Fibroblast of the aortic adventitia (primary cell): ENCODE measurements at places on chromosomes 2 and 18.

- DNase-seq = no peak
These were observed 114.9 kb downstream of the ICOS start for GRCh38 chr2:204051476-204051875.

DNA sequence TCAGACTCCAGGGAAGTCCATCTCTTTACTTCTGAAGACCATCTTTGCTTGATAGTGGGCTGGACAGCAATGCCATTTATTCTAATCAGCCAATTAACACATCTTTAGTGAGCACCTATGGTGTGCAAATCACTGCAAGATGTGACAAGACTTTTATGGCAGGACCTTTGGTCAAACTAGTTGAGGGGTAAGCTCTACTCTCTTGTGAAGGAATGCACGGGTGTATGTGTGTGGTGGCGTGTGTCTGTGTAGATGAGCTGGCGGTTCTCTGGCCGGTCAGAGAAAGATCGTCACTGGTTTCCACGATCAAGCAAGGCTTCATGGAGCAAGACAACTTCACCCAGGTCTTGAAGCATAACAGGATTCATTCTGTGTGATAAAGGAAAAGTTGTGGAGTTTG, 281.1 kb upstream of the EPAS1 start:
- no peak for DNase-seq

- DNase-seq = no peak
These were observed 372.2 kb downstream of the DSEL start for GRCh38 chr18:67144329-67144728.

DNA sequence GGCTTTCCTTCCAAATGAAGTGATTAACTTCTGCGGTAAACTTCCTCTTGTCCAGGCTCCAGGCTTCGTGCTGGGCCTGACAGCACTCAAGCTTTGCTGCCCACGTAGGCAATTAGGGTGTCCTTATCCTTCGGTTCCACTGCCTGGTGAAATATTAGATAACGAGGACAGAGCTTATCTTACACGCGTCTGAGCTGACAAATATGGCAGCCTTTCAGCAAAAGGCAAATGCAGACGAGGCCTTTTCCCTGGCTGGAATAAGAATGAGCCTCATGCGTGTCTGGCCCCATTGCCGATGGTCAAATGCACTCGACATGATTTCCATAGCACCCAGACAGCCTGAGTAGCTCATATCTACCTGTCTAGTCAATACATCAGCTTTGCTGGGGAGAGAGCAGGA, 141.5 kb downstream of the FAM210A start:
- DNase-seq = no peak

- no peak for DNase-seq
These were observed 18.7 kb upstream of the FABP1 start for GRCh38 chr2:88146590-88146989.

GRCh38 chr2:64105670-64106461, 38.4 kb downstream of the PELI1 start:
- DNase-seq = no peak

DNA sequence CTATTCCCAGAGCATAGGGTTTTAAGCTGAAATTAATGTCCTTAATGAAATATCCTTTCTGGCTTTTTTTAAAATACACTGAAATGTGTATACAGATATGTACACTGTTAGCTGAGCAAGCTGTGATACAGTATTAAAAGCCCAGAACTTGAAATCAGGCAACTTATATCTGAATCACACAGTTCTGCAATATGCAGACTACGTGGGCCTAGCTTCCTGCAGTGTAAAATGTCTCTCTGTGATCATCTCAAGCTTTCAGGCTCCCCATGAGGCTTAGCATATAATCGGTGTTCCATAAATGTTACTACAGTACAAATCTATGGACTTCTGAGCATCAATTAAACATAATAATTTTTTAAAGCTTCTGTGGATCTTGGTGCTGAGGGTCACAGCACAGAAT, 8.2 kb downstream of the FBXO15 start:
- DNase-seq = no peak

- no peak for DNase-seq
These were observed 57.9 kb downstream of the DYNC1I2 start for GRCh38 chr2:171745141-171745540.

GRCh38 chr2:216949700-216950413, 90.0 kb upstream of the TNP1 start:
- DNase-seq = no peak

- peak; percentile 39 for DNase-seq
These were observed 273.9 kb upstream of the SESTD1 start for GRCh38 chr2:179538406-179539123.

- no peak for DNase-seq
These were observed 28.2 kb upstream of the ITGAV start for GRCh38 chr2:186561467-186562208.

DNA sequence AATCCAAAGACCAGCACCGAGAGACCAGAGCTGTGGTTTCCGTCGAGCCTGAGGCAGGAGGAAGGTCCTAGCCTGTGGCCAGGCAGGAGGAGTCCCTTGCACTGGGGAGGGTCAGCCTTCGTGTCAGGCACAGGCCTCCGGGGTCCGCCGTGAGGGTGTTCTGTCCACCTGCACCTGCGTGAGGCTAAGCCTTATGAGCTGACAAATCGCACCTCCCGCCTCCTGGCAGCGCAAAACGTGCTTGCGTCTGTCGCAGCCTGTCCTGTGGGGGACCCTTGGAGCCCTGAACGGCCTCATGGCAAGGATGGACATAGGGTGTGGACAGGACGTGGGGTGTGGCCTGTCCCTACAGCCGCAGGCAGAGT, 73.3 kb downstream of the KCNG2 start:
- DNase-seq = no peak

- DNase-seq = peak; percentile 87
These were observed 210.9 kb downstream of the DYM start for GRCh38 chr18:49249521-49249920.

DNA sequence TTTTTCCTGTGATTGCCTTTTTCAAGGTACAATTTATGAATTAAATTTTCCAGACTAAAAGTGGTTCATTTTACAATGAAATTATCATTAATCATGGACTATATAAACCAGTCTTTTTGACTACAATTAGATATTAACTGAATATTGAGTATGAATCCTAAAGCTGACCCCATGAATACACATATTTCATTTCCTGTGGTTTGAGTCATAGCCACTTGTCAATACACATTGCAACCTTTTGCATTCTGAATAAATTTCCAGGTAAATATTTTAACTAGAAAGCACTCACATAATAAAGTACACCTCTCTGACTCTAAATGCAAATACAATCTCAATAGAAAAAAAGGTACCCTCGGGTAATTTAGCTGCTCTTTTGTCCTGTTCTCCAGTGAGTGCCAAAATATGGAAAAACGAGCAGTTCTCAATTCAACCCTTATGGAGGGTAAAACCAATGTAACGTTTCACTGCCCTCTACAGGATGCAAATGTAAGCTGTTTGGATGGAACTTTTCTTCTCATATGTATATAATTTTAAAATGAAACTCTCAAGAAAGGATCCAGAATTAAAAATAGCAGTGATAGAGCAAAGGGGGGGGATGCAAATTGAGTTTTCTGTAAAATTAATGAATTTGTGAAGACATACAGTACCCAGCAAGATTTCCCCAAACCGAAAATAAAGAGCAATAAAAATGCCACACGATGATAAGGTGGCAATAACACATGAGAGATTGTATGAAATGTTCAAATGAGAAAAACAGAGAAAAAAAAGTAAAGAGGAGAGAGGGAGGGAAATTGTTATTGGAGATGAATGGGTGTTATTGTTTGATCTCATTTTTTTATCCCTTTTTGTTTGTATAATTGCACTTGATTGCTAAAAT, 1795.7 kb upstream of the PIK3C3 start:
- no peak for DNase-seq

DNA sequence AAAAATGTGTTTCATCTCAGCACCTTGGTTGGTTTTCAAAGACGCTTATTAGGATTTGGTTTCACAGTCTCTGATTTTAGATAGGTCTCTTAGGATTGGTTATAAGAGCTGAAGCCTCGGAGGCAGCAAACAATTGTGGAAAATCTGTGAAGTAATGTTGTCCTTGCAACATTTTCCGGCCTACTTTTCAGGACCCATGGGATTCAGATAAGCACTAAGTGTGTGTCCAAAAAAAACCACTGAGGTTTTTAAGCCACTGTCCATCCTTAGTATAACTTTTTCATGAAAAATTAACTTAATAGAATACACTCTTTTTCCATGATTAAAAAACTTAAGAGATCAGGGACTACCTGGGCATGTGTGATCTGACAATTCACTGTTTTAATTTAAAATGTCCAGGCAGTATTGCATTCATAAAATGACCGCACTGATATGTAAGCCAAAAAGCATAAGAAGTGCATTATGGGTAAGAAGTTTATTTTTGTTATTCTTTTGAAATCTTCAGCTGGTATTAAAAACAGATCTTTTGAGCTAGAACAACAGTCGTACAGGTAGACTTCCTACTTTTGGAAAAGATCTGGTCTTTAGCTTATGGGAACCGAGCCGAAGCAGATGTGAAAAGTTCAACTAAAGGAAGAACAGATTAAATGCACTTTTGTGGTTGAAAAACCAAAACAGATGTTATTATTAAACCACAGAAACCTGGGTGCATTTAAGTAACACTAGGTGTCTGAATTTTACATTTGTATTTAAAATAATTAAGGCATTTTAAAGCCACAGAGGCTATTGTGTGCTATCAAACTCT, 479.4 kb upstream of the ZEB2 start:
- DNase-seq = peak; percentile 88

GRCh38 chr2:207064128-207064690, 101.5 kb downstream of the KLF7 start:
- no peak for DNase-seq

DNA sequence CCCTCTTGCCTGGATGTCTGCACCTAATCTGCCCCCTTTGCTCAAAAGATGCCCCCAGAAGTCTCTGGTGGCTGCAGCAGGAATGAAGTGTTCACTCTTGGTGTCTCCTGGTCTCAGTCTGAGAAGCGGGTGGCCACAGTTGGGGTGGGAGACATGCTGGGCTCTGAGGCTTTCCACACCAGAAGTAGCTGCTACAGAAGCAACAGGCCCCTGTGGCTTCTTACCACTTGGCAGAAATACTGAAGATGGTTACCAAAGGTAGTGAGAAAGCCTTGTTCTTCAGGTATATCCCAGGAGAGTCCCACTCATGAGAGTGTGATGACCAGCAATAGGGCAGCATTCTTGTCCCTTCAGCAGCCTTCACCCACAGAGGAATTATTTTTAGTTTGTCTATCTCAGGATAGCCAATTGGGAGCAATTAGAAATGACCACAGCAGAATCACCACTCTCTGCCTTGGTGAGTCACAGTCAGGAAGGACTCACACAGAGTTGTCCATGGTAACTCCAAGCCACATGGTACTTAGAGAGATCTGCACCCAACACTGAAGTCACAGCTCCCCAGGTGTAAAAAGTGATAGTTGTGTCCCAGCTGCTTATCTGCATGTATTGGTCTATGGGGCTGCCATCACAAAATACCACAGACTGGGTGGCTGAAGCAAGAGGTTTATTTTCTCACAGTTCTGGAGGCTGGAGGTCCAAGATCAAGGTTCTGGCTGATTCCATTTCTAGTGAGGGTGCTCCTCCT, 169.8 kb upstream of the ID2 start:
- peak; percentile 24 for DNase-seq

DNA sequence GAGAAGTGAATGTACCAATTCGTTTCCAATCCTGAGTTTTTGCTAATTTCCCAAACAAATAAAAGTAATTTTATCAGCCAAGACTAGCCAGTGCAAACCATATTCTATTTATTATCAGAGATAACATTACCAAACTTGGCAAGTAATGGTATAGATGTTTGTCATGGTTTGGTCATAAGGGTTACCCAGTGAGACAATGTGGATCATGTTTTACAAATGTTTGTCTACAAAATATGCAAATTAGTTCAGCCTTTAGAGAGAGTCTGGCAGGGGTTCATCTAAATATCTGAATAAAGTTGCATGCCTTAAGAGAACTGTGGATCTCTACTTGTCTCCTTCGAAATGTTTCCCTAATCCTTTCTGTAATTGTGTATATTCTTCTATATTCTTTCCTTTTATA, 152.2 kb downstream of the KCNH7 start:
- DNase-seq = no peak

DNA sequence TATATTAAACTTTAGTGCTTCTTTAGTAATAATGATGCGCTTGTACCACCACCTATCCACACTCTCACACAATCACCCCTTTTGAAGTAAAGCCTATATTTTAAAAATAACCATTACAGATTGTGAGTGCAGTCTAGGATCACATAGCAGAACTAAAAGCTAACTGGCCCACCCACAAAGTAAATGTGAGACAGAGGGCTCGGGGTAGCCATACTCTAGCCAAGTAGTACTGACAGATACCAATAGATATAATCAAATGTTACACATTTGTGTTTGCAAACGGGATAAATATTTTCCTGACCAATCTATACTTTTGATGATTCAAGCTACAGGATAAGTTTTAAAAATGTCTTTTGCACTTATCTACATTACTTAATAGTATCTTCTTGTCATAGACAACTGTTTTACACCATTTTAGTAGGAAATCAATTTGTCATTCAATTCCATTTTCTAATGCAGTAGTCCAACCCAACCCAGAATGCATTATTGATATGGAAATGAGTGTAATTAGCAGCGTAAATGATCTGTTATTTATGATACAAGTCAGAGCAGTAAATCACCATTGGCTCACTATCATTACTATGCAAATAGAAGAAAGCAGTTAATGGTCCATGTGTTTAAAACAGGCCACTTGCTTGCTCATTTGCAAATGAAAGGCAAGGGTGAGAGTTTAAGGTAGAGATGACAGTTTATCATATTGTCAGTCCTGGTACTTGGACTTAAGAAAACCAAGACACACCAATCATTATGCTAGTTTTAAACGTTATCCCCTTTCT, 111.8 kb downstream of the ERBB4 start:
- DNase-seq = no peak

DNA sequence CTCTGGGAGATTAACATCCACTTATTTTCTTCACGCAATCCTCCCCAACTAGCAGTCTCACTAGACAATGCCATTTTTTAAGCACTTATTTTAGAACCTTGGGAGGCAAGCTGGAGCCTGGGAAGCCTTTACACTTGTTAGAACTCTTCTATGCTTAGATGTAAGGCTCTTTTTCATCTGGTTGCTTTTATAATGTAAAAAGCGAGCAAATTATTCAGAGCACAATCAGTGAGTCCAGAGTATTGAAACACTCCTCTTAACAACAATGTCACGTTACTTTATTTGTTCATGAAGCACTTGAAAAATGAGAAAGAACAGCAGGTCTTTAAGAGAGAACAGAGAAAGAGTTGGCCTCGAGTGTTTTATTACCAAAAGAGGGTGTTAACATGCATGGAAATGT, 84.1 kb upstream of the SLC8A1 start:
- DNase-seq = no peak

- DNase-seq = no peak
These were observed 69.1 kb upstream of the MAP4K3 start for GRCh38 chr2:39506215-39506614.

DNA sequence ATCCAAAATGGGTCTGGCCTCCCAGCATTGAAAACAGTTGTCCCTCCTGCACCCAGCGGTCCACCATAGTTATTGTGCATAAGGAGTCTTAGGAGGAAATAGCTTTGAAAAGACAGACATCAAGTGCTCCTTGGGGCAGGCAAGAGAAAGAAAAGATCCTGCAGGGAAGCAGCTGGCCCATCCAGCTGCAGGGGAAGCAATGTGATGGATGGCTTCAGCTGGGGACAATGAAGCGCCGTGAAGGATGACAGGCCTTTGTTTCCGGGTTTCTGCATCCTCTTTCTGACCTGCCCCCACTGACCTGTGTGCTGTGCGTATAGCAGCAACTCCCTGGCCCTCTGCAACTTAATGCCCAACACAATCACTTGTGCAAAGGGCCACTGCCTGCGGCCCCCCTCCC, 142.9 kb upstream of the NCKAP5 start:
- DNase-seq = no peak

- no peak for DNase-seq
These were observed 10.6 kb downstream of the GFPT1 start for GRCh38 chr2:69376403-69376802.
